ENCODE measurements at places on chromosomes 12 and 14. TPM values are rescaled to one million over a fixed set of nuclear protein-coding genes. Genes with fewer than 3 reads are reported as not detected.

- DNase-seq = no peak
- H3K27me3 ChIP-seq = no peaks in the 10 kb centered on the region
- H3K36me3 ChIP-seq = no peaks in the 10 kb centered on the region
- H3K4me1 ChIP-seq = no peaks in the 10 kb centered on the region
- no peak overlapping the region for H3K27ac ChIP-seq
These were observed 107.4 kb upstream of the MED13L start for GRCh38 chr12:116384691-116385485.

DNA sequence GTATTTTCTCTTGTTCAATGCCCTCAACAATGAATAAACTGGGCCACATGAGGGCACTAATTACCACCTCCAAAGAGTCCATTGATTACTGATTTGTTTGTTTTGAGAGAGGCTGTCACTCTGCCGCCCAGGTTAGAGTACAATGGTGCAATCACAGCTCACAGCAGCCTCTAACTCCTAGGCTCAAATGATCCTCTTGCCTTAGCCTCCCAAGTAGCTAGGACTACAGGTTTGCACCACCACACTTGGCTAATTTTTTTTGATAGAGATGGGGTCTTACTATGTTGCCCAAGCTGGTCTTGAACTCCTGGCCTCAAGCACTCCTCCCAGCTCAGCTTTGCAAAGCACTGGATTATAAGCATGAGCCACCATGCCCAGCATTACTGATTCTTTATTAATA is 28.3 kb upstream of the SYCP3 start:
- no peak overlapping the region for H3K4me3 ChIP-seq
- DNase-seq = no peak
- H3K36me3 ChIP-seq = peaks cover 15% of the 10 kb centered on the region
- H3K27ac ChIP-seq = no peak overlapping the region
- no peaks in the 10 kb centered on the region for H3K27me3 ChIP-seq

DNA sequence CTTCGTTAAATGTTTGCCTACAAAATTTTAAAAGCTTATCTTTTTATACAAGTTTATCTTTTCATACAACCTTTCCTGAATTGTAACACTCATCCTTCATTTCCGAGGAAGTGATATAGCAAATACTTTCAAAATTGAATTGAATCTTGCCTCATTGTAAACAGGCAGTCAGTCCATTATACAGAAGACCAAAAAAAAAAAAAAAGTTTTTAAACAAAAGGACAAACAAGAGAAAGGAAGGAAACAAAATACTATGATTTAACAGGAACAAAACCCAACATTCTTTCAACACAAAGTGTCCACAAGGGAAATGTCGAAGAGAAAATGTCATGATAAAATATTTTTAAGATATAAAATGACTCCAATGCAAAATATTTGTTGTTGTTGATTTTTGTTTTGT is 8.5 kb downstream of the ATF7 start:
- no peaks in the 10 kb centered on the region for H3K27me3 ChIP-seq
- H3K27ac ChIP-seq = peak overlapping the region; percentile 93
- DNase-seq = no peak
- H3K36me3 ChIP-seq = peaks cover 8% of the 10 kb centered on the region

GRCh38 chr14:49286257-49286983 is 299.8 kb downstream of the RPS29 start:
- no peak overlapping the region for H3K27ac ChIP-seq
- peaks cover 17% of the 10 kb centered on the region for H3K27me3 ChIP-seq
- no peaks in the 10 kb centered on the region for H3K4me1 ChIP-seq
- no peaks in the 10 kb centered on the region for H3K36me3 ChIP-seq
- DNase-seq = no peak

GRCh38 chr14:20384886-20385285 is 28.4 kb downstream of the TEP1 start:
- peaks cover 25% of the 10 kb centered on the region for H3K36me3 ChIP-seq
- H3K4me1 ChIP-seq = peaks cover 6% of the 10 kb centered on the region
- DNase-seq = no peak
- H3K4me3 ChIP-seq = no peak overlapping the region

- no peak for DNase-seq
- H3K27me3 ChIP-seq = no peaks in the 10 kb centered on the region
- H3K36me3 ChIP-seq = no peaks in the 10 kb centered on the region
- no peaks in the 10 kb centered on the region for H3K4me1 ChIP-seq
- no peak overlapping the region for H3K27ac ChIP-seq
- H3K4me3 ChIP-seq = no peak overlapping the region
These were observed 283.3 kb upstream of the FAR2 start for GRCh38 chr12:28865776-28866175.

GRCh38 chr14:55508676-55509075 is 68.3 kb upstream of the TBPL2 start:
- no peaks in the 10 kb centered on the region for H3K4me1 ChIP-seq
- DNase-seq = no peak
- H3K36me3 ChIP-seq = no peaks in the 10 kb centered on the region
- H3K27ac ChIP-seq = no peak overlapping the region
- H3K4me3 ChIP-seq = no peak overlapping the region

DNA sequence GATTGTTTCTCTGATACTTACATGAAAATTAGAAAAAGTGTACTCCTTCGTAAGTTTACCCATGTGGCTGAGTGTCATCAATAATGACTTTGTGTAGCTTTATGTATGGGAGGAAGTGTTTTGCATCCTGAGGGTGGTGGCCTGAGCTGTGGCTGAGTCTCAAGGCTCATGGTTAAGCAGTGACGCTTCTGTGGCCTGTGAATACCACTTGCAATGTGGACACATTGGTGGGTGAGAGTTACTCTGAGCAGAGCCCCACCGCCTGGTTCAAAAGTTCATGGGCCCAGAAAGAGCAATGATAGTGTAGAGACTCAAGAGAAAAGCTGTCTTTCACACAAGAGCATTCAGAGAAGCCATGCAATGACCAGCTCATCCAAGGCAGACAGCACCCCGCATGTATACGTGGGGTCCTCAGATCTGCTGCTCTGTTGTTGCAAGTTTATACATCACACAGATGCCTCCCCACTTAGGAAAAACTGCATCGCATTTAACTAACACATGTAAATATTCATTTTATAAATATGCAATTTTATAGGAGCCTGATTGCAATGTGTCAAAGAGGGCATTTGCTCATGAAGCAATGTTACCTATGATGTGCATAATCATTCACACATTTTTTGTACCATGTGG is 55.1 kb upstream of the FRMD6 start:
- no peak for DNase-seq
- peaks cover 6% of the 10 kb centered on the region for H3K4me1 ChIP-seq
- no peak overlapping the region for H3K4me3 ChIP-seq
- no peak overlapping the region for H3K27ac ChIP-seq
- no peaks in the 10 kb centered on the region for H3K36me3 ChIP-seq

- H3K4me3 ChIP-seq = no peak overlapping the region
- peaks cover 17% of the 10 kb centered on the region for H3K4me1 ChIP-seq
- no peaks in the 10 kb centered on the region for H3K36me3 ChIP-seq
- DNase-seq = no peak
- H3K27me3 ChIP-seq = no peaks in the 10 kb centered on the region
These were observed 28.9 kb downstream of the PNN start for GRCh38 chr14:39203659-39204606.

Gene GPR84
- 3.8 TPM for total RNA-seq

Gene NR2C1
- 38.7 TPM for total RNA-seq

Gene SLC2A14
- not detected for total RNA-seq
